ENCODE measurements at places on chromosomes 3 and 15.

DNA sequence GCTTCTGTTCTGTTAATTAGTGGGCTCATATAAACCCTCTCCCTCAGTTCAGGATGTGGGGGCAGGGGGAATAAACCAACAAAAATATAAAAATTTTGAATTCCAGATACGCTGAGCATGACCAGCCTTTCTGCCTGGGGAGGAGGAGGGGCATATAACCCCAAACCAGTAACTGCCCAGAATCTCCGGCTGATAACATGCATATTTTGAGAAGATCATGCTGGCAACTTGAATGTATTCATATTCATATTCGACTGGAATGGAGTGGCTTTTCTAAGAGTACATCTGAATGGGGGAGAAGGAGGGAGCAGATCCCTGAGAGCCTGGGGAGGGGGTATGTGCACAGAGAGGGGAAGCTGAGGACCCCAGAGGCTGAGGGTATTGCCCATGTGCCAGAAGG lies 54.5 kb upstream of the LCTL start:
- DNase-seq: no peak

- no peak for DNase-seq
These were observed 64.0 kb upstream of the TRA2B start for GRCh38 chr3:186001842-186002241.

GRCh38 chr15:60839510-60840211 lies 360.7 kb upstream of the ICE2 start:
- DNase-seq: no peak

GRCh38 chr3:122025296-122025695 lies 3.2 kb upstream of the ILDR1 start:
- DNase-seq: no peak

DNA sequence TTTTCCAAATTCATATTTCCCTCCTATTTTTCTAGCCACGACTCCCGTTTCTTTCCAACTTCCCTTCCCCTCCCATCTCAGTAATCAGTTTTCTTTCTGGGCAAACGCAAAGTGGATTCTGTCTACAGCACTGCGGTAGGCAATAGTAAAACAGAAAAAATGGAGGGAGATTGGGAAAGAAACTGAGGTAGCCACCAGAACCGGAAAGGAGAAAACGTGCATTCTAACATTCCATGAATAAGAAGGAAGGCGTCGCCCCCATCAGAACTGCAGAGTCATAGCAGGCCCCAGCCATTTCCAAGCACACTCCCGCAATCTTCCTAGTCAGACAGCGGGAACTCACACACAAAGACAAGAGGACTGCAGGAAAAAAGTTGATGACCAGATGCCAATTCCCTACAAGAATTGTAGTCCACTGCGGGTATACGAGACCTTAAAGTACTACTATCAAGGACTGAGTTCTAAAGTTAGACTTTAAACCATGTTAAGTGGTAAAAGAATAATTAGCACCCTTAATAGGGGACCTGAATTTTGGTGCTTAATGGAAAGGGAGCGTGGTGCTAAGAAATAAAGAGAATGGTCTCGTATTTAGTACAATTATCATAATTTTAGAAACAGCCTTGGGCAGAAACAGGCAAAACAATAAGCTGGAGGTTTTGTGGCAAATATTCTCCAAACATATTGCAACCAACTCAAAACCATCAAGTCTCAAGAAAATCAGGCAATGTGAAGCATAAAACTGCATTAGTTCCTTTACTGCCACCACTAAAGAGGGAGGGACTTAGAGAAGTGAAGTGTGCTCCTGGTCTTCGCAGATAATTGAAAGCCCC lies 1.4 kb downstream of the PFN2 start:
- DNase-seq: no peak

DNA sequence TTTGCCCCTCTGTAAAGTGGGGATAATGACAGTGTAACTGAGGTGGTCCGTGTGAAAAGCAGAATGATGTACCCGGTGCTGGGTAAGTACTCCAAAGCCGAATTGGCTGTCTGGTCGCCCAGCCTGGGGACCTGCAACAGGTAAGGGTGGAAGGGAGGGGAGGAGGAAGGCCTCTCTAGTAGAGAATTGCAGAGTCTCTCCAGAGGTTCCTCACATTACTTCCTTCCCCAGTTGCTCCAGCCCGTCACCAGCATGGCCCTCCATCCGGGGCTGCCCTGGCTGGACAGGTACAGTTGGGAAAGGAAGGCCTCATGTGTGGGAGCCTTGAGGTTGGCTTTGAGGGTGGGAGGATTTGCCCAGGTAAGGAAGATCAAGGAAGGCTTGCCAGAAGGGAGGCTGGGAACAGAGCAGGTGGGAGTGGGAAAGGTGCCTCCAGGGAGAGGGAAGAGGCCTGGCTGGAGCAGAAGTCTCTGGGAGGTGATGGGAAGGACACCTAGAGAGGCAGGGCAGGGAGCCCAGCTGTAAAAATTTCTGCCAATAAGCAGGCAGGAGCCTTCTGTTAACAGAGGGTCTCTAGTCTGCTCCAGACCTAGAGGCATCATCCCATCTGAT lies 1.7 kb upstream of the PSTPIP1 start:
- DNase-seq: peak; percentile 76

DNA sequence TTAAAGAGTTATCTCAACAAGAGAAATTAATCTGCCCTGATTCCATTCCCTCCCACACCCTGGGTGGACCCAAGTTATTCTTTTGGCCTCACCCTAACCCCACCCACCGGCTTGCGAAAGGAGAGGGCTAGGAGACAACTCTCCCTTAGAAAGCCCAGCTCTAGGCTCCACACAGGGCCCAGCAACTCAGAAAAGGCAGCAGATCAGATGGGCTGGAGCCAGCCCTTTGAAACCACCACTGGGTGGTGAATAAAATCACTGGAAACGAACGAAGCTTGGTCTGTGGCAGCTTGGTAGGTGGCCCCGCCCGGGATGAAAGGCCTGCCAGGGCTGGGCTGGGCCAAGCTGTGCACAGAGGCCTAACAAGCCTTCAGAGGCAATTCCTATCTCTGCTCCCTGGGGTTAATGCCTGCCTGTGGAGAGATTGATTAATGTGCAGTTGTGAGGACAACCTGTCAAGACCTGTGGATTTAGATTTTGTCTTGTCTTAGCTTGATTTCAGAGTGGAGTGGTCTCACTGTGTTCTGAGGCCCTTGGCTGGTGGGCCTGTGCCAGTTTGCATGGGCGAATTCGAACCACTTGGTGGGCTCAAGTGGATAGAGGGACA lies 38.8 kb downstream of the BHLHE40 start:
- DNase-seq: no peak

- DNase-seq: peak; percentile 88
These were observed 3.0 kb upstream of the TLE3 start for GRCh38 chr15:70100474-70101341.

- DNase-seq: no peak
These were observed 2.6 kb upstream of the ABHD10 start for GRCh38 chr3:111976254-111976653.

GRCh38 chr3:161322781-161323568 lies 48.3 kb downstream of the SPTSSB start:
- no peak for DNase-seq

DNA sequence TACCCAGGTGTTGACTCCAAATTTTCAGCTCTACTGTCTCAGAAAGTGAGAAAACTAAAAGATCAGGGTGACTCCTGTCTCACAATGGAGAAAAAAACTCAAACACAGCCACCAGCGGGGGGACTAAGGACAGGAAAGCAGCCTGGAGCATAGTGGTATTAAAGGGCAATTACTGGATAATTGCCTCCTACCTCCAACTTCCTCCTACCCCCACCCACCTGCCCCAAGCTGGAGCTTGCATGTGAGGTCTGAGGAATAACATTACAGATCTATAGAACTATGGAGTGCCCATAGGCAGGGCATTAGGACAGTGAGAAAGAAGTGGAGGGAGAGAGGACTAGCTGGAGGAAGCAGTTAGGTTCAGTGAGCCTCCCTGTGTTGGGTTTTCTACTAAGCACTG lies 2.7 kb upstream of the PCCB start:
- no peak for DNase-seq

DNA sequence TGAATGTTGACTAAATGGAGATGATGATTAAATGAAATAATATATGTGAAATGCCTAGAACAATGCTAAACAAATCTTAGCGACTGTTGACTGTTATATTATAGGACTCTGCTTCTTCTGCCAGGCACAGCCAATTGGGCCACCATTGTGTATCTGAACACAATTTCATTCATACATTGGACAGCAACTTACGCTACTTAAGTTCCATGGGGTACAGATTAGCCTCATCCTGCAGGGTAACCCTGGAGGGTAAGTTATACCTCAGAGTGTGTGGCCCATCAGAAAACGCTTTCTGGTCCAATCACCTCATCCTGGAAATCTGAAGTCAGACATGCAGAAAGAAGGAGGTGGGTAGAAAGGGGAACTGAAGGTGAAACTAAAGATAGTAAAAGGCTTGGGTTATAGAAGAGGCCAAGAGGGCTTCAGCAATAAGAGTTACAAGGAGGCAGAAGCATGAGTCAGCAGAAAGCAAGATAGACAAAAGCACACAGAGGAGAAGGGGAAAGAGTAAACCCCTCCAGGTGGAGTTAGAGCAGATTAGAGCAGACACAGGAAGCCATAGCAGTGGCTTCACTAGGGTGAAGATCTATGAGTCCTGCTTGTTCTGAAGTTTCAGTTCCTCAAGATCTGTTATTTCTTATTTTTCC lies 119.3 kb upstream of the SLC24A5 start:
- no peak for DNase-seq

DNA sequence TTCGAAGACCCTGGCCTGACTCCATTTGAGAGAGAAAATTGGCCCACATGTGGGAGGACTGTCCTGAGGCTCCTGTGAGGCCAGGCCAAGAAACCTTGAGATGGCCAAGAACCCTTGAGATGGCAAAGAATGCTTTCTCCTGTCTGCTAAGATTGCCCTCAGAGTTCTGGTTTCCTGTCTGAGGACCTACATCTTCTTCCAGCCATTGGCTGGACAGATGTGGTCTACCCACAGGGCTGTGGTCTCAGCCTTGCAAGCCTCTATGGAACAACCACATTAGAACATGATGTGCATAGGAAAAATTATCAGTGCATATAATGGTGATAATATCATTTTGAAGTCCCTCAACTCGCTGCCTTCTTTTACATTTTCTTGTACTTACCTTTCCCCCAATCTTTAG lies 10.8 kb upstream of the RASA2 start:
- DNase-seq: no peak

- DNase-seq: no peak
These were observed 8.6 kb downstream of the PARP15 start for GRCh38 chr3:122586098-122586497.

DNA sequence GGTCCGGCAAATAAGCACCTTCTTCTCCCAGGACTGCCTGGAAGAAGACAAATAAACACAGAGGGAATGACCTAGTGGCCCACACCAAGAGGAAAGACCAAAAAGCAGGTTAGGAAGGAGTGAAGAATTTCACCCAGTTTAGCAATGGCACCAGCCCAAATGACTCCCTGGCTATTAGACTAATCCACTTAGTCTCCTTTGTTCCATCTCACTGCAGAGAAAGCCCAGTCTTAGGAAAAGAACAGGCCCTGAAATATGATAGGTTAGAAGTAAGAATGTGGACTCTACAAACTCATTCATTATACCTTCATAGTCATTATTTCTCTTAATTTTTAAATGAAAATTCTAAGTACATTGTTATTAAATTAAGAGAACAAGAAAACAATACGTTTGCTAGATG lies 23.2 kb downstream of the SERPINI2 start:
- DNase-seq: no peak

- DNase-seq: no peak
These were observed 122.2 kb upstream of the TP63 start for GRCh38 chr3:189508784-189509501.

DNA sequence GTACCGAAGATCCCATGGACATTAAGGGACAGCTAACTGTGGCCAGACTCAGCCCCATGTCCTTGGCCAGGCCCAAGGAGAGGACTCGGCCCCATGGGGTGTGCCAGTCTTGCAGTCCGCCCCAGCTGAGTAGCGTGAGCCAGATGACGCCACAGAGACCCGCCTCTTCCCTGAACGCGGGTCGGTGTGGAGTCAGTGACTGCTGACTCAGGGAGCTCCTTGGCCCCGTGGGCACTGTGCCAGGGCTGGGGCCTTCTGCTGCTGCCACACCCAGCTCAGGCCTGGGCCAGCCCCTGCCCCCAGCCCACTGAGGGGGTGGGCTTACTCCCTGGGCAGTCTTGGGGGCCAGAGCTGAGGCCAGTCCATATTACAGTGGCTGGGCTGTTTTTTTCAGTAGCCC lies 52.8 kb downstream of the PLXNA1 start:
- no peak for DNase-seq

DNA sequence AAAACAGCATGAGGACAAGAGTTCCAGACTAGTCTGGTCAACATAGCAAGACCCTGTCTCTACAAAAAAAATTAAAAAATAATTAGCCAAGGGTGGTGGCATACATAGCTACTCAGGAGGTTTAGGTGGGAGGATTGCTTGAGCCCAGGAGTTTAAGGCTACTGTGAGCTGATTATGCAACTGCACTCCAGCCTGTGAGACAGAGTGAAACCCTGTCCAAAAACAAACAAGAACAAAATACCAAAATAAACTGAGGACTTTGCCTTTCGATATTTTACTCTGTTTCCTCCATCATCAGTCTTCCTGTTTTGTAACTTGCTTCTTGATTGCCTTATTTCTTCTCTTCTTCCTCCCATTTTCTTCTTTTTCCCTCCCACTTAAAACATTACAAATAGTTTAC lies 504.4 kb downstream of the ROBO1 start:
- no peak for DNase-seq

DNA sequence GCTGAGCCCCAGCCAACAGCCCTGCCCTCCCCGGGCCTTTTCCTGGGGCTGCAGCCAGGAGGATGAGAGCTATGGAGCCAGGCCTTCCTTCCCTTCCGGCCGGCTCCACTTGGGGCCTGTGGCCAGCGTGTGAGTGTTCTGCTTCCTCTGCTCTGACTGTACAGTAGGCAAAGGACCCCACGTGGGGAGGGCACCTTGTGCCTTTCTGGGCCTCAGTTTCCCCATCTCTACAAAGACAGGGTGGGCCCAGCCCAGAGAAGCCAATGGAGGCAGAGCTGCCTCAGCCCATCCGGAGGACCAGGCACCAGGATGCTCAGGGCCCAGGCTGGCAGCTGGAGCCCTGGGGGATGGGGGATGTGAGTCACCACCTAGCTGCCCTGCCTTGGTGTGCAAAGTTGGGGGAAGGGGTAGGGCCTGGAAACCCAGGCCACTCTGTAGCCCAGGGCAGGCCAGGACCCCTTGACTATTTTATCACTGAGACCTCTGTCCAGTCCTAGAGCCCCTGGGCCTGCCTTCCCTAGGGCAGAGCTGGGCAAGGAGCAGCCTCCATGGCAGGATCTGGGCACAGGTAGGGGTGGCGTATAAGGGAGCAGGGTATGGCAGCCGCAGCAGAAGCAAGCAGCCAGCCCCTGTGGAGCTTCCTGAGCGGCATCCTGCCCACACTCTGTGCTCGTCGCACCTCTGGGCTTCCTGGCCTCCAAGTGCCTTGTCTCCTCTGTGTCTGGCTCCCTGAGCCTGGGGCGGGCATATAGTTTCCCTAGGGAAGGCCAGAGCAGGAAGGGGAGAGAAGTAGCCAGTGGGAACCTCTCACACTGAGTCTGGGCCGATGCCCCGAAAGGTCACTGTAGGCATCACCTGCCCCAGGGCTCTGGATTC lies 1.8 kb downstream of the PSTPIP1 start:
- DNase-seq: no peak

DNA sequence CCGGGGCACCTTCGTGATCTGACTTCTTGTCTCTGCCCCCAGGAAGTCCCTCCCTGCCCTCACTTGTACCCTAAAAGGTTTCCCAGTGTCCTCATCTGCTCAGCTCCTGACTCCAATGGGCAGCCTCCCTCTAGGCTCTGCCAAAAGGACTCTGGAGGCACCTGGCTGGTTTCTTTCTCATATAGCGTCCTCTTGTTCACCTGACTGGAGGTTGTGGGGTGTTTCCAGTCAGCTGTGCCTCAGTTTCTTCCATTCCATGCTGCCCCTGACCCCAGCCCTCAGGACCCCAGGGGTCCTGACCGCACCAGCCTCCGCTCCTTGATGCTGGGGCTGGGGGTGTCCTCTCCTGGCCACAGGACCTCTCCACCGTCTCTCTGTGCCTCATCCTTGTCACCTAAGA lies 2.5 kb downstream of the PRR23E start:
- no peak for DNase-seq

Data from cardiac septum (tissue), 1 donor.